Astrocyte of the hippocampus (primary cell): ENCODE measurements at places on chromosomes 13 and 19.

DNA sequence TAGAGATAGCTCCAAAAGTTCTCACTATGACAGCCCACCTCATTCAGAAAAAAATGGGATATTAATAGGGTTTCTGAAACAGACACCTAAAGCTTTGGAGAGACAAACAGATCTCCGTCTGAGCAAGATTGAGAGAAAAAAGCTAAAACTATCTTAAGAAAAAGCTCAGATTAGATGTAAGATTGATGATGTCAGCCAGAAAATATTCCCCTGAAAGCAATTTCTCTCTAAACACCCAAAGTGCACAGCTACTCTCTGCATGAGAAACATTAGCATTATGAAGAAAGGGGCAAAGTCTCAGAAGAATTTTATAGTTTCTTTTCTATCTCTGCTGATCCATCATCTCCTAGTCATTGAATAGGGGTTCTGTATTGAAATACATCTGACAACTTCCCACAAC lies 148.9 kb downstream of the ZNF737 start:
- no peak for DNase-seq

DNA sequence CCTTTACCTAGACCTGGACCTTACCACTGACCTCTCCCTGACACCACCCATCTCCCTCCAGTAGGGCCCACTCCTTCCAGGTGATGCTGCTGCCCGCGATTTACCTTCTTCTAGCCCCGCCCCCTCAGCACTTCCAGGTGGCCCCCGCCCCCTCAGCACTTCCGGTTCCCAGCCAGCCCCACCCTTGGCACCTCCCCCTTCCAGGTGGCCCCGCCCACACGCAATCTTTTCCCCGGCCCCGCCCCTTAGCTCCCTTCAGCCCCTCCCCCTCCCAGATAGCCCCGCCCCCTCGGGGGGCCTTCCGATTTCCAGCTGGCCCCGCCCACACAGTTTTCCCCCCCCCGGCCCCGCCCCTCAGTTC lies 586 bp downstream of the LIG1 start:
- peak; percentile 78 for DNase-seq

GRCh38 chr13:79530270-79530669 lies 49.3 kb downstream of the NDFIP2 start:
- DNase-seq, result no peak

GRCh38 chr13:38496917-38497316 lies 147.3 kb downstream of the UFM1 start:
- DNase-seq, result no peak

GRCh38 chr19:5138606-5139582 lies 170.0 kb downstream of the KDM4B start:
- DNase-seq, result peak; percentile 84

- peak; percentile 64 for DNase-seq
Observed at GRCh38 chr13:33206425-33206824, 79.1 kb downstream of the STARD13 start.

DNA sequence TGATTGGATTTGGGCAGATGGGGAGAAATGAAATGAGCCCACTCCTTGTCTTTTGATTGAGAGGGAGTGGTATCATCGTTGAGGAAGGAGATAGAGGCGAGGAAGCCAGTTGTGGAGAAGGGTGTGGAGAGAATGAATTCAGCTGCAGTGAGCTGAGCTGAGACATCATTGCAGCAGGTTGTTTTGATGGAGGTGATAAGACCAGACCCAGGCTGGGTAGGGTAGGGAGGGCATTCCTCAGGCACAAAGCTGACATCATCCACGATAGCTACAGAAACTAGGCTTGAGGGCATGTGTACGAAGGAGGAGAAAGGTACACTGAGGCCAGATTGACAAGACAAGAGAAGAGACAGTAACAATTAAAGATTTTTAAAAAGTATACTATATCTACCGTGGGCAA lies 1500.9 kb upstream of the SLC10A2 start:
- no peak for DNase-seq

- peak; percentile 22 for DNase-seq
Observed at GRCh38 chr13:103140001-103140671, 73.9 kb upstream of the SLC10A2 start.

DNA sequence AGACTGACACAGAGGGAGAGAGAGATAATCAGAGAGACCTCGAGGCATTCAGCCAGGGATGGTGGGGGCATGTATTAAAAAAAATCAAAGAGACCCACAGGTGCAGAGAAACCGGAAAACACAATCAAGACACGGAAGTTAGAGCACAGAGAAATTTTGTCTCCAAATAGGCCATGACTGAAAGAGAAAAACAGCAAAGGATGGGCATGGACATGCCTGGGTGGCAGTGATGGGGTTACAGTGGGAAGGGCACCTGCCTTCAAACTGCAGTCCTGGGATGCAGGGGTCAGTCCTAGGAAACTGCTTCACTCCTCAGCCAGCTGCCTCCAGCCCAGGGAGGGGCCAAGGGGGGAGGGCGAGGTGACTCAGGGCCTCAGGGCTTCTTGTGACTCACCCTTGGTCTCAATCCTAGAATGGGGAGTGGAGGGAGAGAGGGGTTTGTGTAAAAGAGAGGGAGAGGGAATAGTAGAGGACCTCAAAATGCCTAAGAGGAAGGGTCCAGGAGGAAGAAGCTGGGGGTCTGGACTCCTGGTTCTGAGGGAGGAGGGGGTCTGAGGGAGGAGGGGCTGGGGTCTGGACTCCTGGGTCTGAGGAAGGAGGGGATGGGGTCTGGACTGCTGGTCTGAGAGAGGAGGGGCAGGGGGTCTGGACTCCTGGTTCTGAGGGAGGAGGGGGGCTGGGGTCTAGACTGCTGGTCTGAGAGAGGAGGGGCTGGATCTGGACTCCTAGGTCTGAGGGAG lies 3.6 kb upstream of the KCNN4 start:
- DNase-seq, result peak; percentile 93

DNA sequence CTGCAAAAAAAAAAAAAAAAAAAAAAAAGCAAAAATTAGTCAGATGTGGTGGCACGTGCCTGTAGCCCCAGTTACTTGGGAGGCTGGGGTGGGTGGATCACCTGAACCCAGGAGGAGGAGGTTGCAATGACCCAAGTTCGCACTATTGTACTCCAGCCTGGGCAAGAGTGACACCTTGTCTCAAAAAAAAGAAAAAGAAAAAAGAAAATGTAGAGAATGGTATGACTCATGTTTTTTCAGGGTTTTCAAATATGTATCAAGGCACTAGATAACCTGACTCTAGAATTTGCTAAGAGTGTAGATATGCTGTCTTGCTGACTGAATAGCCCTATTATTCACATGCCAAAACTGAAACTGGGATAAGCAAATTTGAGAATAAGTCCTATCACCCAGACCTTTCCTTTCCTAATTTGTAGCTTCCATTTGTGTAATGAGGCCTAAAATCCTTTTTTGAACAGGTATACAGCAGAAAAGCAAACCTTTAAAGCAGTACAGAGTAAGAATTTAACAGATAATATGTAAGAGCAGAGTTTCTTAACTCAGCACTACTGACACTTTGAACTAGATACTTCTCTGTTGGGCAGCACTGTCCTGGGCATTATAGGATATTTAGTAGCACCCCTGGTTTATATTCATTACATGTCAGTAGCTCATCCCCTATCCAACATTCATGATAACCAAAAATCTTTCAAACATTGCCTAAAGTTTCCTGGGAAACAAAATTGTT lies 108.6 kb downstream of the ELF1 start:
- DNase-seq, result no peak

GRCh38 chr19:6185835-6186834 lies 50.7 kb downstream of the ACSBG2 start:
- no peak for DNase-seq

GRCh38 chr13:28337166-28338005 lies 157.5 kb downstream of the FLT1 start:
- DNase-seq, result no peak

GRCh38 chr13:61277586-61278276 lies 137.9 kb downstream of the PCDH20 start:
- peak; percentile 11 for DNase-seq

- no peak for DNase-seq
Observed at GRCh38 chr19:43649514-43649913, 9.9 kb upstream of the CADM4 start.

GRCh38 chr13:34911159-34911558 lies 30.9 kb upstream of the NBEA start:
- no peak for DNase-seq

- DNase-seq, result no peak
Observed at GRCh38 chr13:23450340-23451046, 17.0 kb upstream of the SACS start.

- DNase-seq, result no peak
Observed at GRCh38 chr13:26025196-26025595, 26.6 kb downstream of the SHISA2 start.

- no peak for DNase-seq
Observed at GRCh38 chr13:58728126-58728525, 1096.6 kb downstream of the PCDH17 start.

DNA sequence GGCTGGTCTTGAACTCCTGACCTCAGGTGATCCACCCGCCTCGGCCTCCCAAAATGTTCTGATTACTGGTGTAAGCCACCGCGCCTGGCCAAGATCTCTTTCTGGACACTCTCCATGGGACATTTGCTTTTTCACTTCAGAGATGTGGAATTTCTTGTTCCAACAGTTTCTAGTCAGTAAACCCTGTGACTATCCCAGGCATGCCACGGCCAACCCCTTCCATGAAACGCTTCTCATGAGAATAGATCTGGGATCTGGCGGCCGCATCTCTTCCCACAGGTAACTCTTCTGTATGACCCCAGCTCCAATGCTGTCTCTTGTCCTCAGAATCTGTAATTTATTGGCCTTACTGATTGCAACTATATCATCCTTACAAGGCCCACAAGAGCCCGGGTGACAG lies 16.2 kb downstream of the PLPP2 start:
- no peak for DNase-seq

- DNase-seq, result no peak
Observed at GRCh38 chr13:80074143-80074752, 266.7 kb downstream of the SPRY2 start.

GRCh38 chr13:46613409-46614049 lies 60.6 kb downstream of the LRCH1 start:
- no peak for DNase-seq

DNA sequence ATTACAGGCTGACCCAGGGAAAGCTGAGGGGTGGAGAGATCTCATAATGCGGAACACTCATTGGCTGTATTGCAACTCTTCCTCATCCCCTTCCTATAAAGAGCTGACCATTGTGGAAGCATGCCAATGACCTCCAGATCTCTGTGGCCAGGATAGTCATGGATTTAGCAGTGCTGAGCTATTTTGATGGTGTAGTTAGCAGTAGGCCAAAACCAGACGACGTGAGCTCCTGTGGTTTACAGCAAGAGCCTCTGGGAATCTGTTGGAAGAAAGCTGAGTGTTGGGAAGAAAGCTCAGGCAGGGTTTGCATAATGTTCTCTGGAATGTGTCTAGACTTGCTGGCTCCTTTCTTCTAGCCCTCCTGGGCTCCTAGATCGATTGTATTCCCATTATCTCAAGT lies 187.5 kb upstream of the GPC6 start:
- peak; percentile 59 for DNase-seq

GRCh38 chr13:97780486-97780885 lies 173.0 kb upstream of the IPO5 start:
- DNase-seq, result no peak

DNA sequence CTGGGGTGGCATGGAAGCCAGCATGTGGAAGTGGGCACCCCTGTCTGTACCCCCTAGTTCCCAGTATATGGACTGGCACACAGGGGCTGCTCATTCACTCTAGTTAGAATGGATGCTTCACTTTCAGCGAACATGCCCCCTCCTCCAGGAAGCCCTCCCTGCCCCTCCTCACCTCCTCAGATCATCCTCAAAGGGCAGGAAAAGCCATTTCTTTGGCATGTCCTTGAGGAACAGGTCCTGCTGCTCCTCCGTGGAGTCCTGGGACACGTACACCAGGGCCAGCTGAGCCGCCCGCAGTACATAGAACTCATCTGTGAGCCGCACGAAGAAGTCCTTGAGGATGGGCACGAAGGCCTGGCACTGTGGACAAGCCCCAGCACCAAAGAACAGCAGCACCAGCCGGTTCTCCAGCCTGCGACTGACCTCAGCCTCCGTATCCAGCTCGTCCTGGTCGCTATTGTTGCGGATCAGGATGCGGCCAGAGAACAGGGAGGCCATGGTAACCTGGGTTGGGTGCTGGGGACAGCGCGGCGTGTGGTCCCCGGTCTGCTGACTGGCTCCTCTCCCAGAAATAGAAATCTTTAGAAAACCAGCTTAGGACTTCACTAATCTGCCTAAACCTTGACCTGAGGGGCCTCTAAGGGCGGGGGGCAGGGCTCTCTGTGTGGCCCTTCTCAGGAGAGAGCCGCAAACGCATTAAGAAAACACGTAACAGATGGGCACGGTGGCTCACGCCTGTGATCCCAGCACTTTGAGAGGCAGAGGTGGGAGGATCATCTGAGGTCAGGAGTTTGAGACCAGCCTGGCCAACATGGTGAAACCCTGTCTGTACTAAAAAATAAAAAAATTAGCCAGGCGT lies at the start of gene NXNL1:
TSS of gene NXNL1 (minus strand) at position 555 of the 859 bp plus-strand sequence. CDS start at position 498, 57 bp downstream.
- DNase-seq, result no peak

GRCh38 chr13:99572921-99573320 lies 71.6 kb downstream of the TM9SF2 start:
- peak; percentile 18 for DNase-seq

GRCh38 chr19:46967578-46968032 lies 52.0 kb upstream of the NPAS1 start:
- no peak for DNase-seq

- DNase-seq, result no peak
Observed at GRCh38 chr19:953445-954271, 27.8 kb downstream of the ARID3A start.

DNA sequence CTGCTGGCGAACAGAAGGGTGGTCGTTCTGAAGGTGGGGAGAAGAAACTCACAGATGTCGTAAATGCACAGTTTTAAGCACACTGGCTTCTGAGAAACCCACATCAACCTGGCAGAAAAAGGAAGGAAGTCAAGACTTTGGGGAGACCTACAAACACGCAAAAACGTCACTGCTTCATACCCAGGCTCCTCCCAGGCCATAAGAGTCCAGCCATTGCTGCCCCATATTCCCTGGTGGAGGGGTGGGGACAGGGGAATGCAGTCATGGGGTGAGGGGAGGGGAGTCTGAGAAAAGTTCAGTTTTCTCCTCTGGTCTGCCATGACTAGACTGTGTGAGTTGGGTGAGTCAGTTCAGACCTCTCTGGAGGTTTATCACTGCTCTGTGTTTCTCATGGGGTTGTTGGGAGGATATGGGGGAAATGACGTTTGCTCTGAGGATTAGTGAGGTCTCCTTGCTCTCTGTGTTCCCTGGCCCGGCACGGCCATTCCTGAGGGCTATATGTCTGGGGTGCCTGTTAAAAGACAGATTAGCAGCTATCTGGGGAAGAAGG lies 139.0 kb downstream of the FLT1 start:
- DNase-seq, result peak; percentile 6

GRCh38 chr19:7242601-7243258 lies 51.5 kb downstream of the INSR start:
- peak; percentile 64 for DNase-seq

DNA sequence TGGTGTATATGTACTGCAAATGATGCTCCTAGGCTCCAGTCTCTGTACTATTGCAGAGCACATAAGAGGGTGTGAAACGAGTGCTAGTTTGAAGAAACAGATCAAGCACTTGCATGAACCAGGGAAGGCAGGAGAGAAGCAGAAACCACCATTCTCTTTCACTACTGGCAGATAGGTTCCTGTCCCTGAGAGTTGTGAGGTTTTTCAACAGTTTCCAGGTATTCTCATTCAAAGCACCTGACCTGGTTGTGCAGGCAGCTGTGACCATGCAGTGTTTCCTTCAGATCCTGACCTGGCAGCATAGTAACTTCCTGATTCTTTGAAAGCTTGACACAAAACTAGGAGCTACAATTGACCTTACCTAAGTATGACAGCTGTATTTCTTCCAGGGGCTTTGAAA lies 164.9 kb downstream of the UFM1 start:
- DNase-seq, result no peak
